ENCODE measurements at places on chromosomes 5 and 9. TPM values are rescaled to one million over a fixed set of nuclear protein-coding genes. Genes with fewer than 3 reads are reported as not detected.
A peak's percentile ranks its signal among the peaks of the same experiment; 100 is the strongest.

NXNL2 gene
- 2.5 TPM for total RNA-seq

GRCh38 chr5:135194573-135195269 lies 160.7 kb upstream of the PITX1 start:
- DNase-seq, result peak; percentile 86

DNA sequence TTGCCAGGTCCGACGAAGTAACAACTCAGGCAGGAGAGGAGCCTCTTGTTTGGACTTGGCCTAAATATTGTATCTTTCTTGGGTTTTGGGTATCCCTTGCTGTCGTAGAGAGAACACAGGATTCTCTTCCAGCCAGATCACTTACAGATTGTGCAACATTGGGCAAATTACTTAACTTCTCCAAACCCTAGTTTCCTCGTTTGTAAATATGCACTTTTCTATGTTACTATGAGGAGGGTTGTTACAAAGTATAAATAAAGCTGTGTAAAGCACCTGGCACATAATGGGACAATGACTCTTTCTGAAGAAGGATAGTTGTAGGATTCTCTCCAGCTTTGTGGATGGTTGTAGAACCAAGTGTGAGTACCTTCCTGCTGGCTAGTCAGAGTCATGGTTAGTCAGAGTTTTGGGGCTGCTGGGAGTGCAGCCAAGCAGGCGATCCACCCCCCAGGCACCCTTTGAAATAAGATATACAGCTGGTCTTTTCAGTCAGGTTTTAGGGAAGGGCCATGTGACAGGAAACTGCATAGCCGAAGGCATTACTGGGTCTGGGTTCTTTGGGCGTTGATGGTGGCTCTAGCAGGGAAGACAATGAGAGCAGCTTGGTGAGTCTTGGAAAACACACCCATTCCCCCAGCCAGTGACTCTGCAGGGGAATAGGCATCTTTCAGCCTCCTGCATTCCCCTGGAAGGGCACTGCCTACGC lies 49.9 kb upstream of the GDNF start:
- DNase-seq, result no peak

DNA sequence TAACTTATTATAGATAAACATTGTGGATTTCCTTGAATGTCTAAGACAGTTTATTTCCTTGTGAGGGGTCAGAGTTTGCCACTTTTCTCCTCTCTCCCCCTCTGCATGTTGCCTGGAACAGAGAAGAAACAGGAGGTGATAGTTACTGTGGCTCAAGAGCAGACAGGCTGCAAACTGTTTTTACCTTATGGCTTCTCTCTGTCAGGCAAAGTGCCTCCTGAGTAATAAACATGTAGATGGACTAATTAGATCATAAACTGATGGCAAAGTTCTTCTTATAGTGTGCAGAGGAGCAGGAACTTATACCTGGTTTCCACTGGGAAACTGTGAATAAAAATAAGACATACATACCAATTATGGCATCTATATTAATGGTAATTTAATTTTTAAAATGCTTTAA lies 133.1 kb upstream of the CDH12 start:
- no peak for DNase-seq

DNA sequence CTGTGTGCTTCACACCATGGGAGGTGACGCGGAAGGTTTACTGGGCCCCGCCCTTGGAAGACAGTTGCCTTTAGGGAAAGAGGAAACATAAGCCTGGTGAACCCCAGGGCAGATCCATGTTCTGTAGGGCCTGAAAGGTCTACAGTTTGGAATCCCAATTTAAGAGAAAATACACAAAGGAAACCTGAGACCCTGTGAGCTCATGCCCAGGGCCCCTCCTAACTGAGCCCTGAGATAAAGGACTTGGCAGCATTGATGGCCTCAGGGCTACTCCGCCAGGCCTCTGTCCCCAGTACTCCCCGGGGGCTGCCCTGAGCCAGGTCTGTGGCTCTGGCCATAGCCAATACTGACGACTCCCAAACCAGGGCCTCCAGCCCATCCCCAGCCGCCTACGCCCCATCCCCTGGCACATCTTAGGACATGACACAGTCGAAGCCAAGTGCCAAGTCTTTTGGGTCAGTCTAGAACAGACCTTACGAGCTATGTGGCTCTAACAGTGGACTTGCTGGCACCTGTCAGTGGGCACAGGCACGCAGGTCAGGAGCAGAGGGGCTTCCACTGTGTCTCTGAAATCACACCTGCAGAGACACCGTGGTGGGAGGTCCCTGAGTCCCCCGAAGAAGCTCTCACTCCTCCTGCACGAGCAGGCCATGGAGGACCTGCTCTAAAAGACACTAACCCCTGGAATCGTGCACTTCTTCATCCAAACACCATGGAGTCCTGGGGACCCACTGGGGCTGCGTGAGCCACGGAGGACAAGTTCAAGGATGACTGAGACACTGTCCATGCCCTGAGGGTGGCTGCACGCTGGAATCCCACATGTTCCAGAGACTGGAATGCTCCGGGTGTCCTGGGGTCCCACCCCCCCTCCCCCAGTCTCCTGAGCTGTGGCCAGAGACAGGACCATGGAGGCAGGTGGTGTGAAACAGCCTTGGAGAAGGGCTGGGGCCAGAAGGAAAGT lies 40.3 kb upstream of the BARHL1 start:
- DNase-seq, result no peak

FAM221B gene
- total RNA-seq, result not detected

- DNase-seq, result no peak
Observed at GRCh38 chr5:168162464-168162863, 129.0 kb upstream of the WWC1 start.

GRCh38 chr5:117261948-117262571 lies 687.4 kb upstream of the SEMA6A start:
- DNase-seq, result no peak

DNA sequence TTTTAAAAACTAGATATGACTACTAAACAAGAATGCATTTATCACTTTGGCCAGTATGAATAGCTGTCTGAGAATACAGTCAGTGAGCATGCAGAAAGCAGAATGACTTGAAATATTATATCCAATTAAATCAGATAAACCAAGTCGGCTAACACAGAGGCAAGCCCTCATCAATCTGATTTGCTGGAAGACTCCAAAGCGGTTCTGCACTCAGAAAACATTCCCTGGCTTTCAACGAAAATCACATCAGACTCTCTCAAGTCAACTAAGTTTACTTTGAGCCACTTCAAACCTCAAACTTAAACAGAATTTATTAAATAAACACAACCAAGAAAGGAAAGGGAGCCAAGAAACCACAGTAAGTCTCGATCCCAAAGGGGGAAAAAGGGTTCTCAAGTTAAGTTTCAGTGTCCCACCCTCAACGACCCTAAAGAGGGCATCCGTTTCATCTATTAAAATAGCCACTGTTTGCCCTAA lies 1.4 kb downstream of the MYO10 start:
- no peak for DNase-seq

GRCh38 chr9:124505006-124505900 lies 1.9 kb downstream of the NR5A1 start:
- no peak for DNase-seq

DNA sequence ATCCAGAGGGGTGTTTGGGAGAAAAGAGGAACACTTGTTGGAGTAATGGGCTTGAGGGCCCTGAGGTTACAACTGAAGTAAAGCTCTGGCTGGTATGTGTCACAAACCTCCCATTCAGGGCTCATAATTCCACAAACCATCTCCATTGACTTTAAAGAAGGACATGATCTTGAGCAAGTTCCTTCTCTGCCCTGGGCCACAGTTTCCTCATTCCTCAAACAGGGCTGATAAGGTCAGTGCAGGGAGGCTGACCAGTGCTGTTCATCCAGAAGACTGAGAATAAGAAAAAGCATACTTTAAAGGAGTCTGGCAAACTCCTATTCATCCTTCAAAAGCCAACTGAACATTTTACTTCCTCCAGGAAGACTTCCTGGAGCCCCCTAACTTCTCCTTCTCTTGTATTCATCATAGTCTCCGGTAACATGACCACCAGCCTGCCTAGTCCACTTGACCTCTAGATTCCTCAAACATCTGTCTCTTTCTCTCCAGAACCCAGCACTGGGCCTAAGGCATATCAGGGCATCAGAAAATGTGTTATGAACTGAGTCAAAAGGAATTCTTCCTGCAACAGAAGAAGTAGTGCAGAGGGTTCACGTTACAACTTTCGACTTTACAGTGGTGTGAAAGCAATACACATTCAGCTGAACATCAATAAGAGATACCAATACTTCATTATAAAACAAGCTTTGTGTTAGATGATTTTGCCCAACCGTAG lies 20.7 kb upstream of the PTPN3 start:
- DNase-seq, result no peak

DNA sequence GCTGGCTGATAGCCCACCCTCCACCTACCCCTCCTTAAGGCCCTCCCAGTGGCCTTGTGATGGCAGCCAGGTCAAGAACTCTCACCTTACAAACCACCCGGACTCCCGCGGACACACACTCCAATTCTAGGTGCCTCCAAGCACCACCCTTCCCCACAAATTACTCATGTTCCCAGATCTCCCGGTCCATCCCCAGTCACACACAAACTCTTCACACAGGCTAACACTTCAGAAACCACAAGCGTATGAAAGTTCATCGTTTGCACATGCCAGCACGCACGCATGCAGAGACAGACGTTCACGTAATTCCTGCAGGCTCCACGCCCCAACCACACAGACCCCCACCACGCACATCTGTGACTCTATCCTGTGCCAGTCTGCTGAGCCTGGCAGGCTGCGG lies 18.0 kb downstream of the NR5A1 start:
- no peak for DNase-seq

DNA sequence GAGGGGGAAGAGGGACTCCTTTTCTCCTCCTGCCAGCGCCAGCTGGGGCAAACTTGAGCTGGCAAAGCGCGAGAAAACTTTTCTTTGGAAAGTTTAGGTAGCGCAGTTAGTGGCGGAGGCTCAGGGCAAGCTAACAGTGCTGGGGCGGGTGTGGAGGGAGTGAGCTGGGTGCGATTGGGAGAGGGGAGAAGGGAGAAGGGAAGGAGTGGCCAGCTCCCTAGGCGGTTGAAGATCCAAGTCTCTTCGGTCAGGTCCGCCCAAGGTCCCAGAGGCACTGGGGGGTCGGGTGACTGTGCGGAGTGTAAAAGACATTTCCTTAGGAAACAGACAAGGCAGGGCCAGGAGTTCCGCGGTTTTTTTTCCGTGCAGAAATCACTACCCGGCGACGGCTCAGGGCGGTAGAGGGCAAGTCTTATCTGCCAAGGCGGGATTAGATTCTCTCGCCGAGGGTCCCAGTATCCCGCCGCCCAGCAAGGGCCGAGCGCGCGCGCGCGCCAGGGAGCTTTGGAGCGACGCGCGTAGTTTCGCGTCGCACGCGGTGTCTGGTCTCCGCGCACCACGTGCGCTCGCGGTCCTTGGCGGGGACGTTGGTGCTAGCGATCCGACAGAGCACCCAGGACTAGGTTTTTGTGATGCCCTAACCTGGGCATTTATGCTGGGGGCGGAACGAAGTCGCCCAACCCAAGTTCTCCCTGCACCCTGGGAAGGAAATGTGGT lies 33.6 kb upstream of the NFIB start:
- DNase-seq, result no peak

DNA sequence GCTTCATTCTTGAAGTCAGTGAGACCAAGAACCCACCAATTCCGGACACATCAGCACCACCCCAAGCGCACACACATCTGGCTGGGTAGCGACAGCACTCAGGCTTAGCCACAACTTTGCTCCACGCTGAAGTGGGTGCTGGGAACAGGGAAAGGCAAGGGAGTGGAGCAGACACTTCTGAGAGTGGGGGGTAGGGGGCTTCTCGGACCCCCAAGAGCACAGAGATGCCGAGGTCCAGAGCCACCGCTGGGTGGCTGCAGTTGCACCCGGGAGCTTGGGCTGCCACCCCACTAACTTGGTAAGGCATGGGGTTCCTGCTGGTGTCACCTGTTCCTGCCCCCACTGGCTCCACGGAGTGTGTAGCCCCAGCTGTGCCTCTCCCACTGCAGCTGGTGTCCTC lies 225.3 kb upstream of the RIOK2 start:
- DNase-seq, result no peak

DNA sequence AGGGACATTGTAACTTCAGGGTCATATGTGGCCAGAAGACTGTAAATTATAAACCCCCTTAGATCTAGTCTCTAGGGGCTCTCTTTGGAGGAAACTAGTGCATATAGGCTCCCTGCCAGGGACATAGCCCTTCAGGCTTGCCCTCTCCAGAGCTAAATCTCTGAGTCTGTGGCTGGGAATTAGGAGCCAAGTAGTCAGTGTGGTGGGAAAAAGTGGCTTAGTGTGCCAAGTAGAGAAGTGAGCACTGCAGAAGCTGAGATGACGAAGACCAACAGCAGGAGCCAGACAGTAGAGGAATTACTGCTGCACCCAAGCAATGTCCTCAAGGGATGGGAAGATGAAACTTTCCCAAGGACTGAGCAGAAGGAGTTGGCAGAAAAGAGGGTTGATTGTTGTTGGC lies 71.2 kb downstream of the CWC27 start:
- no peak for DNase-seq

PCDHB10 gene
- total RNA-seq, result 3.2 TPM

DNA sequence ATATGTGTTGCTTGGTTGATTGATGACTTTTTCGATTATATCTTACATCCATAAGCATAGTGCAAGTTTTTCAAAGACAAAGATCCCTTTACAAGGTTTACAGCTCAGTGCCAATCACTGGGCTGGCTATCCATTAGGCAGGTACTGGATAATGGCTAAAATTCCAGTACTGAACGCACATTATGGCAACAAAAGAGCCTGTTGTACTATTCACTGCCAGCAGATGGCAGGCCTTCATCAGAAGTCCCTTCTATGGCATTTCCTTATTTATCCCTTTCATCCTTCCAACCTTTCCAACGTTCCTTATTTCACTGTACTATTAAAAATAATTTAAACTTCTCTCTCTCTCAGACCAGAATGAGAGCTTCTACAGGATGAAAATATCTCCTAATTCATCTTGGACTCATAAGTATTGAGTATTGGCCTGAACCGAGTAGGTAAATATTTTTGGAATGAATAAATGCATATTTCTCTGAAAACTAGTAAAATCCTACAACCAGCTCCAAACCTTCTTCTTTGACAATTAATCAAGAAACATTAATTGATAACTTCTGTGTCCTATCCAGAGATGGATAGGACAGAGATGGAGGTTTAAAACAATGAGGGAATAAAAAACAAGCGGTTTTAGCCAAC lies 6.7 kb upstream of the WNT8A start:
- no peak for DNase-seq

CKMT2 gene
- total RNA-seq, result 3.4 TPM

- no peak for DNase-seq
Observed at GRCh38 chr5:6829150-6829784, 116.0 kb downstream of the TENT4A start.

- no peak for DNase-seq
Observed at GRCh38 chr9:109110329-109111021, 9.3 kb downstream of the TMEM245 start.

GRCh38 chr5:152271420-152271819 lies 133.7 kb downstream of the NMUR2 start:
- DNase-seq, result no peak

DNA sequence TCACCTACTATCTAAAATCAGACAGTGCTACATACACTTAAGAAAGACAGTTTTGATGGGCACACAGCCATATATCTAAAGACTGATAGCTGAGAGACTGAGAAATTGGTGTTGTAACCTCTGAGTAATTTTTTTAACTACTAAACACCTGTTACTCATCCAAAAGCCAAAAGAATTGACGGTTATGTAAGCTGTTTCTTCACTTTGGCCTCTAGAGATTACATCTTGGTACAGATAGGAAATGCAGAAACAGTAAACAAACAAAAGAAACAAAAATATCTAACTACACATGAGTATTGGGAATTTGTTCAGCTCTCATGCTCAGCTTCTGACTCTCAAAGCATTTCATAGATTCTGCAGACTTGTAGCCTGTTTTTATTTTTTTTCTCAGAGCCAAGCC lies 152.1 kb upstream of the GAS1 start:
- no peak for DNase-seq

OR1L4 gene
- total RNA-seq, result not detected
